ENCODE measurements at places on chromosomes 6 and 20. TPM values are rescaled to one million over a fixed set of nuclear protein-coding genes. Genes with fewer than 3 reads are reported as not detected.

- DNase-seq: peak; percentile 28
Observed at GRCh38 chr6:56842686-56843475, 112.0 kb upstream of the BEND6 start.

DNA sequence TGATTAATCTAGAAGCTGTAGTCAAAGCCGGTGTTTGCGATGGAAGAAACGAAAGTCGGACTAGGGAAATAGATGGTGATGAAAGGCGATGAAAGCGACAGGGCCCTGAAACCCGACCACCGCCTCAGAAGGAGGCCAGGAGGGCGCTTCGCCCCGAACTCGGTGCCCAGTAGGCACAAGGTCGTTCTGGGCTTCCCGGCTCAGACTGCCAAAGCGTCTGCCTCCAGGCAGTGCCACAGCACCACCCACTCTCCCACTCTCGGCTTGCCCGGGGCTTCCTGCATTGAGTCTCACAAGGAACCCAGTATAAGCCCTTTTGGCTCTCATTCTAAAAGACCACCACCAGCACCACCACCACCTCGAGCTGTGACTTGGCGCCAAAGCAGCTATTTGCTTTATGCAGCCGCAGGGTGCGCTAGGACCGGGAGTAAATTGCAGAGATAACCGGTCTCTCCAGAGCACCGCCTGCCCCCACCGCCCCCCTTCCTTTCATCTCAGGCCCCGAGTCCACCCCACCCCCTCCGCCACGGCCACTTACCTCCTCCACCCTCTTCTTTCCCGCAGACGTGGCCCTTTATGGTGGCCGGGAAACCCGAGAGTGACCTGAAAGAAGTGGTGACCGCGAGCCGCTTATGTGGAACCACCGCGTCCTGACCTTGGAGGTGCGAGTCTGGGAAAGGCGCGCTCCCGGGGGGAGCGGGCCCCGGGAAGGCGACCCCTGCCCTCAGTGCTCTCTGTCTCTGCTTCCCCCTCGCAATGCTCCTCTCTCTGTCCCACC is 2.4 kb downstream of the TCF21 start:
- no peak for DNase-seq

DNA sequence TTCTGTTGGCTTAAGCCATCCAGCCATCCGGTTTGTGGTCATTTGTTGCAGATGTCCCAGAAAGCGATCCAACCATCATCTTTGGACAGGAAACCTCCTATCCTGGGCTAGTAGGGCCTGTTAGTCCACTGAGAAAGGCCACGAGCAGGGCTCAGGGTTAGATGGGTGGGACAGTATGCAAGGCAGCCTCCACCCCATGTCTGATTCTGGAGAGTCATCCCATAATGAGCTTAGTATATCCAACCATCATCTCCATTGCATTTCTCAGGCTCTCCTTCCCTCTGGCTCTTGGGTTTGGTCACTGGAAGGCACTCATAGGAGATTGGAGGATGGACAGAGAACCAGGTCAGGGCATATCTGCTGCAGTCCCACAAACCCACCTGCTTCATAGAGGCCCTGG is 117.8 kb downstream of the LRFN2 start:
- DNase-seq: no peak

DNA sequence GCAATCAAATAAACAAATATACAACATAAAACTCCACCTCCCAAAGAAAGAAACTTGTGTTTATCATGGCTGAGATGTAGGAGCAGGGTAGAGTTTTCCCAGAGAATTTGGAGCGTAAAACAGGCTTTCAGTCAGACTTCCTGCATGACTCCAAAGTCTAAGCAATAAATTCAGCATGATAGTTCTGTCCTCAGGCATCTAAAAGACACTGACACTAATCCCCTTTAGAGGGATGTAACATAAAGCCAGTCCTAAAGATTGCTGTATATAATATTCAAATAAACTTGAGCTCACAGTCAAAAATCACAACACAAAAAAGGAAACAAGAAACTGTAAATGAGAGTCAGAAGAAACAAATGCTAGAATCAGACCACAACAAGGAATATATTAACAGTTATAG is 234.4 kb downstream of the CENPW start:
- no peak for DNase-seq

The FAM209B gene
- polyA plus RNA-seq: 0.29 TPM

The SLC22A23 gene
- 15.8 TPM for polyA plus RNA-seq

The KHDC1L gene
- polyA plus RNA-seq: not detected

The GMPR gene
- 12.4 TPM for polyA plus RNA-seq

Data from renal cortex interstitium (tissue), 15 donors.